H9 (cell line): ENCODE measurements at places on chromosomes 11 and 22.
A peak's percentile ranks its signal among the peaks of the same experiment; 100 is the strongest.

DNA sequence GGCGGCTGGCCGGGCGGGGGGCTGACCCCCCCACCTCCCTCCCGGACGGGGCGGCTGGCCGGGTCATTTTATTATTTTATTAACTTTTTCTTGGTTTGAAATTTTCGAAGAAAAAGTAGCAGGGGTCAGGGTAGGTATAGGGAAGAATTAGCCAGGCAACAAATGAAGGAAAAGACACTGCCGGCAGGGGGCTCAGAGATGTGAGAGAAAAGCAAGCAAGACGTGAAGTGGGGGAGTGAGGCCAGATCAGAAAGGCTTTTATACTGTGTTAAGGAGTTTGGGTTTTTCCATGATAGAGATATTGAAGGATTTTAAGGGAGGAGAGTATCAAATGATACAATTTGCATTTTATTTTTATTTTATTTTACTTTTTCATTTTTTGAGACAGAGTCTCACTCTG lies 19.0 kb downstream of the RNF214 start:
- peaks cover 53% of the 10 kb centered on the region for H3K36me3 ChIP-seq
- H3K27ac ChIP-seq = no peak overlapping the region
- no peak overlapping the region for H3K4me3 ChIP-seq
- no peaks in the 10 kb centered on the region for H3K4me1 ChIP-seq
- DNase-seq = no peak

- peaks cover 18% of the 10 kb centered on the region for H3K4me1 ChIP-seq
- DNase-seq = no peak
- no peak overlapping the region for H3K4me3 ChIP-seq
- H3K27me3 ChIP-seq = no peaks in the 10 kb centered on the region
- no peaks in the 10 kb centered on the region for H3K36me3 ChIP-seq
Measured at GRCh38 chr11:35949242-35949641, 5.4 kb downstream of the LDLRAD3 start.

DNA sequence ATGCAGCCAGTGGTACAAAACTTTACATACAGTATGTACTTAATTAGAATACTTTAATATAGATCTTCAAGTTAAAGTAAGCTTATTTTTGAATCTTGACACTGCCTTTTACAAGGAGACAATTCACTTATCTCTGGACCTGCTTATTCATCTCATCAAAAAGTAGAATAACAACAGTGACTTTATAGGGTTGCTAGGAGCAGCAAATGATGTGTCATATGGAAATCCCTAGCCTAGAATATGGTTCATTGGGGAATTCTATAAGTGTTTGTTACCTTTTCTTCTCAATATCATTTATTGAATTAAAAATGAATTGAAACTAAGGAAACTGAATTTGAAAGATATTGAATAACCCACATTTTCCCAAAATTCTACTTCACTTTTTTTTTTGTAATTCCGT lies 45.0 kb upstream of the FIBIN start:
- H3K4me1 ChIP-seq = 0 out of 2 replicates have a peak, but pooled peaks cover 4% of the 10 kb centered on the region
- no peak overlapping the region for H3K27ac ChIP-seq
- no peaks in the 10 kb centered on the region for H3K27me3 ChIP-seq
- no peak overlapping the region for H3K4me3 ChIP-seq

- no peak overlapping the region for H3K4me3 ChIP-seq
- no peaks in the 10 kb centered on the region for H3K36me3 ChIP-seq
- H3K27ac ChIP-seq = no peak overlapping the region
- peaks cover 5% of the 10 kb centered on the region; the same call in 1 of the 2 replicates for H3K4me1 ChIP-seq
- DNase-seq = no peak
Measured at GRCh38 chr11:708511-708910, 2.5 kb downstream of the EPS8L2 start.

DNA sequence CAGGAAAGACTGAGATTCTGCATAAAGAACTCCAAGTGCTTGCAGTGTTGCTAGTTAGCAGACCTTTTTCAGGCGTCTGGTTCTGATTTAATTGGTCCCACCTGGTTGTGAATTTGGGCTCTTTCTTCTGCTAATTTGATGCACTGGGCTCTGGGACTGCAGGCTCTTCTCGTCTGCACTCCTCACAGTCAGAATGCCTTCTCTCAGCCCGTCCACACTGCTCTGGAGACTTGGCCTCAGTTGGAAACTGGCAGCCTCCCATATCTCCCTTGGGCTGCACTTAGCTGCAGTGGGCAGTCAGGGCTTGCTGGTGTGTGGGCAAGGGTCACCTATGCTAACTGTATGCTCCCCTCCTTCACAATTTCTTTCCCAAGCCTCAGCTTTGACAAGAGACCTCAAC lies 1.5 kb downstream of the TRIM6 start:
- no peak overlapping the region for H3K27ac ChIP-seq
- no peaks in the 10 kb centered on the region for H3K4me1 ChIP-seq
- H3K27me3 ChIP-seq = no peaks in the 10 kb centered on the region
- peak overlapping the region; percentile 85; the same call in 1 of the 2 replicates for H3K4me3 ChIP-seq

DNA sequence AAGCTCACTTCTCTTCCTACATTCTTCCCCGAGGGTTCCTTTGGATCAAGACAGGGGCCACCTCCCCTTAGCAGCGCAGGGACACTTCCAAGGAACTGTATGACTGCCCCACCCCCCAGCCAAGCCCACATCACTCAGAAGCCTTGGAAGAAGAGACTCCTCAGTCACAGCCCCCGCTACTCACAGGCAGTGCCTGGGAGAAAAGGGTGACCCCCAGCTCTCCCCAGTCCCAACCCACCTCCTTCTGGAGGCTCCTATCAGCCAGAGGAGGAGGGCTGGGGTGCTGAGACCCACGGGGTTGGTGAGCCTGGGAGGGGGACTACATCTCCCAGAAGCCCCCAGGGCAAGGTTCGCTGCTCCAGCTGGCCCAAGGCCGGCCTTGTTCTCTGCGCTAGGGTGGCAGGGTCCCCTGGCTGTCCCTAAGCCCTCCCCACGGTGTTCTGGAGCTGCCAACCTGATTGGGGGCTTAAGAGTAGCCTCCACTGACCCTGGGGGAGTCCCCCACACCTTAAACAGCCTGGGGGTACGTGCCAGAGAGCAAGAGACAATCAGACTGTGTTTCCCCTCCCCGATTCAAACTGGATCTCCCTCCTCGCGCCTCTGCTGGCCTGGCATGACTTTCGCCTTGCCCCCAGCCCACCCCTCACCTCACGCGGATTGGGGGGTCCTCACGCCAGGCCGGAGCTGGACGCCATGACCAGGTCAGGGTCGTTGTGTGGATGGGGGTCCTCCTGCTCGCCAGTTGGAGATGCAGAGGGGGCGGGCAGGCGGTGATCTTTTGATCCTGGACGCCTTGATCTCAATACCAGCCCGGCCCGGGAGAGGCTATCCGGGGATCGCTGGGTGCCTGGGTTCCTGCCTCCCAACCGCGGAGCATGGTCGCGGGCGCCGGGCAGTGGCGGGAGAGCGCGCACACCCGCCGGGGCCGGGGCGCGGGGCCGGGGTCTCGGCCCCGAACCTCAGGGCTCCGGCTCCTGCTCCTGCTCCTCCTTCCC lies 838 bp downstream of the BCL9L start:
- no peaks in the 10 kb centered on the region for H3K36me3 ChIP-seq
- peak; percentile 71 for DNase-seq
- H3K4me1 ChIP-seq = peaks cover 23% of the 10 kb centered on the region
- H3K27ac ChIP-seq = no peak overlapping the region

DNA sequence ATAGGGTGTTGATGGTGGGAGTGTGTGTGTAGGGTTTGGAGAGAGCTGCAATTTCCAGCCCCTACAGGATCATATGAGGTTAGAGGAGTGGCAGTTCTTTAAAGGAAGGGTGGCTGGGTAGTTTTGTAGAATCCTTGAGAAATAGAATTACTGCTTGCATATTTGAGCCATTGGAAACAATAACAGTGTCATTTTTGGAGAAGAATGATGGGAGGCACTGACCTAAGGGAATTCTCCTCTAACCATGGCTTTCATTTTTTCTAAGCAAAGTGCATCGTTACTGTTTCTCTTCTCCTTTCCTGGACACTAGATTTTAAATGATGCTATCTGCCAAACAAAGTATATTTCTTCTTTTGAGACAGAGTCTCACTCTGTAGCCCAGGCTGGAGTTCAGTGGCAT lies 66.9 kb upstream of the RRM1 start:
- H3K27ac ChIP-seq = no peak overlapping the region
- H3K4me1 ChIP-seq = no peaks in the 10 kb centered on the region
- no peak overlapping the region for H3K4me3 ChIP-seq
- DNase-seq = no peak
- no peaks in the 10 kb centered on the region for H3K27me3 ChIP-seq

DNA sequence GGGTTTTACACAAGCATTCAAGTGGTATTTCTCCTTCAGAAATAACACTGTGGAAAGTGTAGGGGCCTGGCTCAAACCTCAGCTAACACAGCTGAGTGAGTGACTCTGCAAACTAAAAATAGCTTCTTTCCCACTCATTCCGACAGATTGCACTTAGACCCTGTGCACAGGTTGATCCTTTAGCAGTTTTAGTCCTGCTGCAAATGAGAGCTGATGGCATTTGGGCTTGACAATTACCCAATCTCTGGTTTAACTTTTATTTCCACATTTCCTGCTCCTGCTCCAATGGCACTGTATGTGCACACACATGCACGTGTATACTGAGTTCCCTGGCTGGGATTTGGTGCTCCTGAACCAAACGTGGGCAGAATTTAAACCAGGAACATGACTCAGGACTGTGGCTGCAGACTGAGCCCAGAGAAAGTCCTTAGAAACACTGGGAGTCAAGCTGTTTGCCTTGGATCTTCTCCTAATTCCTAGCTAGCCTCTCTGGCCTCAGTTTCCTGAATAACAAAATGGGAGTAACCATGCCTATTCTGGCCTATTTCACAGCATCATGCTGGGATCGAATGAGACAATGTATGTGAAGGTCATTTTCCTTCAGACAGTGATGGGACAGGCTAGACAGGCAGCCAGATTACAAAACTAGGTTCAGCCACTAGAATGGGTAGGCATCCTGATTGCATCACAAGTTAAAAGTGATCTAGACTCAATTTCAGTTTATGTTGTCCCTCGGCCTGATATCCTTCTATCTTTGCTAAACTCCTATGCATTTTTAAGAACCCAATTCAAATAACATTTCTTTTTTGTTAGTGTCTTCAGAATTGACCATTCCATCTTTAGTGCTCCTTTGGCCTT lies 58.2 kb downstream of the SERGEF start:
- no peak for DNase-seq
- H3K4me1 ChIP-seq = no peaks in the 10 kb centered on the region
- H3K4me3 ChIP-seq = no peak overlapping the region
- no peaks in the 10 kb centered on the region for H3K27me3 ChIP-seq
- H3K36me3 ChIP-seq = peaks cover 9% of the 10 kb centered on the region; the same call in 1 of the 2 replicates

GRCh38 chr22:19663821-19664355 lies 50.4 kb upstream of the SEPTIN5 start:
- no peaks in the 10 kb centered on the region for H3K36me3 ChIP-seq
- H3K4me1 ChIP-seq = no peaks in the 10 kb centered on the region; the same call in 1 of the 2 replicates
- no peaks in the 10 kb centered on the region for H3K27me3 ChIP-seq
- no peak for DNase-seq

DNA sequence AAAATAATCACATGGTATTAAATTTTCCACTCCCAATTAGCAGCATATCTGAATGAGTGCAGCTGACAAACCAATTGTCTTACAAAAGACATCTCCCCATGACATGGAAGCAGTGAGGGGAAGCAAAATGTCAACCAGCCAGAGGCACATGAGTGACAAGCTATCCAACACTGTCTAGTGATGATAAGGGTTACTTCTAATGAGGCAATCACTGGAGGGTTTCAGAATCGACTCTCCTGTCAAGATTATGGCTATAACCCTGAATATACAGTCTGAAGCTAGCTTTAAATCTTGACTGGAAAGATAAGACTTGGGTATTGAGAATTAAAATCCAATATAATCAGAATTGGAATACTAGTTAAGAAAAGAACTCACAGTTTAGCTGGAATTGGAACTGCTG lies 50.3 kb downstream of the AMBRA1 start:
- no peak overlapping the region for H3K27ac ChIP-seq
- DNase-seq = no peak
- peaks cover 26% of the 10 kb centered on the region for H3K36me3 ChIP-seq
- no peaks in the 10 kb centered on the region for H3K4me1 ChIP-seq
- H3K27me3 ChIP-seq = no peaks in the 10 kb centered on the region
- no peak overlapping the region for H3K4me3 ChIP-seq

DNA sequence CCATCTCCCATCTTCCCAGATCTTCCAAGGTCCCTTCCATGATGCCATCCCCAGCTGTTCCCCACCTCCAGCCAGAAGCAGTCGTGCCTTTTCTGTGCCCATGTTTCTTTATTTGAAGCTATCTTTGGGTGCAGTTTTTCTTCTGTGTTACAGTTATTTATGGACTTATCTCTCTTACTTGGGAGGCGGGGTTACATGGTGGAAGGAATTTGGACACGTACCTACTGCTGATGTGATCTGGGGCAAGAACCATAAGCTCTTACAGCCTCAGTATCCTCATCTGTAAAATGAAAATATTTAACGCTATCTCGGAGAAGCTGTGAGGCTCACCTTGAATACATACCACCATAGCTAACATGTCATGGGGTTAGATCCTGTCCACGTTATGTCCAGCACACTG lies 98.9 kb downstream of the ZBTB16 start:
- H3K27me3 ChIP-seq = no peaks in the 10 kb centered on the region; the same call in 1 of the 2 replicates
- no peaks in the 10 kb centered on the region for H3K36me3 ChIP-seq
- H3K4me1 ChIP-seq = peaks cover 4% of the 10 kb centered on the region; the same call in 1 of the 2 replicates
- no peak overlapping the region for H3K27ac ChIP-seq
- DNase-seq = no peak

DNA sequence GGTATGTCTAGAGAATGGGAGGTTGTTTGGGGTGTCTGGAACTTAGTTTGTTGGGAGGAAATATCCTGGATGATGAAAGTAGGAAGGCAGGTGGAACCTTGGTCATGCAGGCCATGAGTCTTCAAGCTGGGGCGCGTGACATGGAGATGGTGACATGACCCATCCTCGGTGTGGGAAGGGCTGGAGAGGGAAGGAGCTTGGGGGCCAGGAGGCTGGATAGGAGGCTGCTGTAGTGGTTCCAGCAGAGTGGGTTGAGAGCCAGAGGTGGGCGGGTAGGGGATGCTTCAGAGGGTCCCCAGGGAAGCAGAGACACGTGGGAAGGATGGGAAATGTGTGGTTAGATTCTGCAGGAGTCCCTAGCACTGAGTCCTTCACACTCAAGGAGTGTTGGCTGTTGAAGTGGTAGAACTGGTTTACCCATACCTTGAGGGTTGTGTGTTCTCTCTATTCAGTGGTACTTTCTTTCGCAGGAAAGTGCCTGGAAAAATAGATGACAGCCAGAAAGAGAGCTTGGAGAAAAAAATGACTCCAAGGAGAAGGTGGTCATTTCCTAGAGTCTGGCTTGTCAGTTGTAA lies 56.8 kb downstream of the LDLRAD3 start:
- no peak for DNase-seq
- H3K27me3 ChIP-seq = no peaks in the 10 kb centered on the region
- no peak overlapping the region for H3K27ac ChIP-seq
